Posterior cingulate gyrus (tissue), 11 donors: ENCODE measurements at places on chromosomes 12 and 14.

- no peak for DNase-seq
Observed at GRCh38 chr12:44385964-44386363, 490.2 kb downstream of the NELL2 start.

DNA sequence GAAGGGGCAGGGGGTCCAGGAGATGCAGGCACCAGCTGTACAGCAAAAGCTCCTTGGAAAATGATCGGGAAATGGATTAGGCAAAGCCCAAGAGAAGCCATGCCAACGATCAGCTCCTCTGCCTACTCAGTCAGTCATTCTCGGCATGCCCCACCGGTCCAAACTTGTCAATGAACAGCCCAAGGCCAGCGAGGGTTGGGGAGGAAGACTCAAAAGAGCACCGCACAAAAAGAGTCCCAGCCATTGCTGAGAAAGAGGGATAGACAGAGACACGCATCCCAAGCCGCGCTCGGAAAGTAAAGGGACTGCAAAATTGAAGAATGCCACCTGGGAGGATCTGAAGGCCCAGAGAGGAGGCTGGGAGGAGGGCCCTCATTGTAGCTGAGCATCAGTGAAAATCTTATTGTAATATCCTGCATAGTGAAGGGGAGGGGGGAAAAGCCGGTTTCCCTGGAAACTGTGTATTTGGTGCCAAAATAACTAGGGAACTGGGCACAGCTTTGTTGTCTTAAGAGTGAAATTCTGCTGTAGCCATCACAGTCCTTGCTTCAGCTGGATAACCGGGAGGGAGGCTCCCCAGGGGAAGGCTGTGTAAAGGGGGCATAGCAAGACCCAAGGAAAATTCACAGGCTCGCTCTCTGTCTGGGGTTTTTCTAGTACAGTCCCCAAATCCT lies 4.7 kb downstream of the KDM2B start:
- no peak for DNase-seq

- no peak for DNase-seq
Observed at GRCh38 chr14:103526247-103526913, 2.6 kb upstream of the TRMT61A start.

- DNase-seq, result no peak
Observed at GRCh38 chr12:3263282-3263681, 186.1 kb downstream of the TSPAN9 start.

DNA sequence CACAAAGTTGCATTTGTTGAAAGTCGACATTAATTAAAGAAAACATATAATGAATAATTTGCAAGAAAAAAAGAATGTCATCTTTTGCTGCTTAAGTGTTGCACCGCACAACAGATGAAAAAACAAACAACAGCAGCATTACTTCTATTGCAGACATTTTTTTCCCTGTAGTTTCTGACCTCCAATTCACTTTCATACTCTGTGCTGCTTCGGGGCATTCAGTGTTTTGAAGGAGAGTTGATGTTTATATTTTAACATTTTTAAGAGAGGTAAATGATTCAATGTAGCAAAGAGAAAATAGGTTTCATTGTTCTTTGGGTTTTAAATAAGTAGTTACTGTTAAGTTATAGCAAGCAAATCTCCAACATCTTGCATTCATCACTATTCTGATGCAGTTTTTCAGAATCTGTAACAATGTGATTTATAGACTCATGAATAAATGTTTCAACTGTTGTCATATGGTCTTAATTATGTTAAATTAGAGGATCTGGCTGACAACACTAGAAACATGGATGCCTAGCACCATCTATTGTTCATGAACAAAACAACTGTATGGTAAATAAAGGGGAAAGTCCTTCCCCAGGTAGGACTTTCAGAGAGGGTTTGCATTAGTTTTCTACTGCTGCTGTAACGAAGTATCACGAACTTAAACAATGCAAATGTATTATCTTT lies 168.1 kb downstream of the BCAT1 start:
- no peak for DNase-seq

DNA sequence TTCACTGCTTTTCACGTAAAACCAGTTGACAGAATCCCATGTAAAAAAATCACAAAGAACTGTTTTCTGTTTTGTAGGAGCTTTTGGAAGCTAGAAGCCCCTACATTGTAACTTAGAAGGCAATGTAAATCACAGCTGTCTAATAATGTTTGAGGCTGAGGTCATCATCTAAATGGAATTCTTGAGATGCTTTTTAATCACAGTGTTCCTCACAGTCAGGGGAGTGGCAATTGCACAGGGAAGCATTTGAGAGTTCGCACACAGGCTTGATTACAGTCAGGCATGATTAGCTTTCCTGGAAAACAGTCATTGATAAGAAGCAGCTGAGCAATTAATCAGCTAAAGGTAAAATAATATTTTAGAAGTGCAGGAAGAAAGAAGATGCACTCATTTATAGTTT lies 2.9 kb downstream of the SLC17A8 start:
- DNase-seq, result no peak

- no peak for DNase-seq
Observed at GRCh38 chr14:99619835-99620834, 16.1 kb upstream of the CCDC85C start.

DNA sequence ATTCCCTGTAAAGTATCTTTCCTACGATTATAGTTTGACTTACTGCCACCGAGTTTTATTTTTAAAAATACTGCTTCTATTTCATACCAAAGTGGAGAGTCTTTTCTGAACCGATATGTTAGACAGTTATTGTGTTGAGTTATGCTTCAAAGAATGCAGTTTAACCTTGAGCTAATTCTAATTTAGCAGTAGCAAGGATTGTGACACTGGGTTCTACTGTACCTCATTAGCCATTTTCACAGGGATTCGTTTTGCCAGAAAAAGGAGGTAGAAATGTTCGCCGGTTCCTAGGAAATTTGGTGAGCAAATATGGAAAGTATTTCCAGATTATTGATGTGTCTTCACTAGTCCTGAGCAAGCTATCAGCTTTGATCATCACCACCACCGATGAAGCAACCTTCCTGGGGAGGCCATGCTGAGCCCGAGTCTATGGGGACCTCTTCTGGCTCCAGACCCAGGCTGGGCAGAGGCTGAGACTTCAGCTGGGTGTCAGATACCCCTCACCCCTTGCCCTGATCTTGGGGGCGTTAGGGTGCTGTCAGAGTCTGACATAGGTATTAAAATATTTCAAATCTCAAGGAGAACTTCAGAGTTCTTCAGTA lies 13.6 kb downstream of the GLRX5 start:
- DNase-seq, result no peak

GRCh38 chr12:119020406-119021360 lies 39.3 kb downstream of the SRRM4 start:
- peak; percentile 70 for DNase-seq

GRCh38 chr12:128607641-128608040 lies 216.1 kb downstream of the SLC15A4 start:
- DNase-seq, result no peak

DNA sequence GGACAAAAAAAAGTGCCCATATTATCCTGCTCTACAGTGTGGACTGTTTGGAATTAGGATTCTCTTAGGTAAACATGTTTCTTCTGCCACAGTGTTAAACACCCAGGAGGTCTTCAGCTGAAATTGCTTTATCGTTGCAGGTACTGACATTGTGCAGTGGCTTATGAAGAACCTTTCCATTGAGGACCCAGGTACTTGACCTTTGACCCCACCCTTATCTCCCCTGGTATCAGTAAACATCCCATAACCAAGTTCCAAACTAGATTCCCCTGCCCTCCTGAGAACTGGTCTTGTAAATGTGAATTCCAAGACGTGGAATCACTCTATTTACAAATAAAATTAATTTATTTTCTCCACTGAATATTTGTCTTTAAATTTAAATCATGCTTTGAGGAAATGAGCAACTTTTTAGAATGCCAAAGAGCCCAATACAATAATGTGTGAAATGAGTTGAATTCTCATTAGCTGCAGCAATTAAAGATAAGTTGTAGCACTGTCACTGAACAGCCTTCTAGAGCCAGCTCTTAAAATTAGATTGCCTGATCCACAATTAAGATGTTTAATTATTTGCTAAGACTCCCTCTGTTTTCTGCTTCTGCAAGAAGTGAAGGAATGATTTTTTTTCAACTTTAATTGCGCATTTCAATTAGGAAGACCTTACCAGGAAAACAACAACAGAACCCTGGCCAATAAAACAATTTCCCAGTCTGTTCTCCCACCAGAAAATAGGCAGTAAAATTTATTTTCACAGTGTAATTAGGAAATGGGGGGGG lies 439.3 kb downstream of the DPF3 start:
- no peak for DNase-seq

DNA sequence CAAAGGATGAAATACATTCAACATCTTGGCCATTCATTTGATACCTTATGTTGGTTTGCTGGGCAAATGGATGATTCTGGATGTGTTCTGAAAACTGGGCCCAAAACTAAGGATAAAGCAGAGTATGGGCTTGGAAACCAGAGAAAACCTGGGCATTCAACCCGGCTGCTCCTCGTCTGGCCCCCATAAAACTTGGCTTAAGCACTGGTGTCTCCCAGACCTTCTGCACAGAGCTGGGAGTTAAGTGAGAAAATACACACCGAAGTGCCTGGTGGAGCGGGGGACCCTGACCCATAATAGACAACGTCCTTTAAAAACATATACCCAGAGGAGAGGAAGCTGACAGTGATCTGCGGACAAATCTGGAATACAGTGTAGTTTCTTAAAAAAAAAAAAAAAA lies 112.5 kb downstream of the FOXN3 start:
- no peak for DNase-seq

DNA sequence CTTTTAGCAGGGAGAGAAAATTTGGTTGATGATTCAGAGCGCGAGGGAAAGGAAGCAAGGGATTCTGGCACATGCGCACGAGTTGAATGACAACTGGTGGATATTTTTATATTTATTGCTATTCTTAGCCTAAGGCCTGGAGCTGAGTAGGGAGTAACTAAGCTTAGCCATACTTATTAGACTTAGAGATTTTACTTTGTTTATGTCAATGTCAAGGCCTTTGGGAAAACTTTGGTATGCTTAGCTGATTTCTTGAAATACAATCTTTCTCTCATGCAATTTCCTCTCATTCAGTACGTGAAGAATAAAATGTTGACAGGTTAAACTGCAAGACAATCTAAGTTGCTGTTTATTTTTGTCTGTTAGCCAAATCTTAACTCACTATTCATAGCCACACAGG lies 101.1 kb downstream of the CRADD start:
- DNase-seq, result no peak

- no peak for DNase-seq
Observed at GRCh38 chr14:79855789-79856188, 355.5 kb downstream of the DIO2 start.

DNA sequence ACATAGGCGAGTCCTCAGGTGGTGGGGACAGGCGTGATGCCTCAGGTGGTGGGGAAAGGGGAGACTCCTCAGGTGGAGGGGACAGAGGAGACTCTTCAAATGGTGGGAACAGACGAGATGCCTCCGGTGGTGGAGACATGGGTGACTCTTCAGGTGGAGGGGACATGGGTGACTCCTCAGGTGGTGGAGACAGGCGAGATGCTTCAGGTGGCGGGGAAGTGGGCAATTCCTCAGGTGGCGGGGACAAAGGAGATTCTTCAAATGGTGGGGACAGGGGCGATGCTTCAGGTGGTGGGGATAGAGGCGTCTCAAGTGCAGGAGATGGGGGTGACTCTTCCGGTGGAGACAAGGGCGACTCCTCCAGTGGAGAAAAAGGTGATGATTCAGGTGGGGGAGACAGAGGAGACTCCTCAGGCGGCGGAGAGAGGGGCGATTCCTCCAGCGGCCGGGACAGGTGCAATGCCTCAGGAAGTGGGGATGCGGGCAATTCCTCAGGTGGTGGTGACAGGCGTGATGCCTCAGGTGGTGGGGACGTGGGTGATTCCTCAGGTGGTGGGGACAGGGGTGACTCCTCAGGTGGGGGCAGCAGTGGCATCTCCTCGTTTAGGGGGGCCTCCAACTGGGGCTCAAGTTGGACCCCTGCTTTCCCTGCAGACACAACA lies 8.7 kb downstream of the KMT2D start:
- no peak for DNase-seq

- no peak for DNase-seq
Observed at GRCh38 chr12:67754933-67755697, 106.6 kb downstream of the DYRK2 start.

- DNase-seq, result peak; percentile 84
Observed at GRCh38 chr12:27142101-27142721, 59.8 kb upstream of the C12orf71 start.

DNA sequence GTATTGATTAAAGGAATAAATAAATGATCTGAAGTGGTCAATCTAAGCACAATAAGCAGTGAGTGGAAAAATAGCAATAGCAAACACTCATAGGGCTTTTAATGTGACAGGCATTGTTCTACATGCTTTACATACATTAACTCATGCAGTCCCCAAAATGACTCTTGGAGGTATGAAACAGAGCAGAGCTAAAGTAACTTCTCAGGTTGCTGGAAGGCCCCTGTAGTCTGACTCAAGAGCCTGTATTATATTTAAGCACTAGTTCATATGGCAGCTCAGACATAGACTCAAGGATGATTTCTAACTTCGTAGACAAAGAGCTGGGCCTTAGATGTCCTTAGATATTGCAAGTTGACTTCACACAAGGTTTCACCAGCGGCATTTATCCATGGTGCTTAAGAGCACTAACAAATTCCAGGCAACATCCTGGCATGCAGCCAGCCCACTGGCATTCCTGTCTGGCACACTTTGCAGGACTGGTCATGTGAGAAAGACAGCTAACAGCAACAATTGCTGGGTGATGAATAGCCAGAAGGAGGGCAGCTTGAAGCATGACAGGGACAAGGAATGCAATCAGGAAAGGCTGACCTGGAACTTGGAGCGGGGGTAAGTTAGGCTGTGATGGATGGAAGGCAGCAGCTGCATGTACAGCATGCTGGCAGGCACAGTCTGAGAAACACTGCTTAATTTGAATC lies 22.9 kb upstream of the KTN1 start:
- DNase-seq, result peak; percentile 22

GRCh38 chr14:94823556-94824341 lies 53.8 kb upstream of the GSC start:
- DNase-seq, result no peak

DNA sequence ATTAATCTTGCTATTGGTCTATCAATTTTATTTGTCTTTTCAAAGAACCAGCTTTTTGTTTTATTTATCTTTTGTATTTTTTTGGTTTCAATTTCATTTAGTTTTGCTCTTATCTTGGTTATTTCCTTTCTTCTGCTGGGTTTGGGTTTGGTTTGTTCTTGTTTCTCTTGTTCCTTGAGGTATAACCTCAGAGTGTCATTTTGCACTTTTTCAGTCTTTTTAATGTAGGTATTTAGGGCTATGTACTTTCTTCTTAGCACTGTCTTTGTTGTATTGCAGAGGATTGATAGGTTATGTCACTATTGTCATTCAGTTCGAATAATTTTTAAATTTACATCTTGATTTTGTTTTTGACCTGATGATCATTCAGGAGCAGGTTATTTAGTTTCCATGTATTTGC lies 92.7 kb upstream of the DCD start:
- DNase-seq, result no peak

GRCh38 chr12:11861864-11862600 lies 208.7 kb upstream of the BCL2L14 start:
- no peak for DNase-seq

GRCh38 chr14:87667659-87668058 lies 325.3 kb downstream of the GALC start:
- no peak for DNase-seq

DNA sequence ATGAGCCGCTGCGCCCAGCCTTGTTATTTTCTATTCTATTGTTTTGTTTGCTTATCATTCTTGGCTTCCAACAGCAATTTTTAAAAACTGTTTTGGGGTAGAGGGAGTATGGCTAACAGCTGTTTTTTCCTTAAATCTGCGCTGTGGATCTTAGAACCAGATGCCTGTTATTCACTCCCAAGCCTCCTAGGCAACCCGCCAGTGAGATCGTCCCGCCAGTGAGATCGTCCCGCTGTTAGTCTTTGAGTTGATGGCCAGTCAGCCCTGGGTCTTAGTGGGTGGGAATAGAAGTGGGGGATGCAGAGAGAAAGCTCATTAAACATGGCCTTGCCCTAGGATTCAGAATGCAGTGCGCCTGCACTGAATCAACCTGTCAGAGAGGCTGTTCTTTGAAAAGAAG lies 67.3 kb upstream of the BICD1 start:
- no peak for DNase-seq
